ENCODE measurements at places on chromosomes 11 and 22.
A peak's percentile ranks its signal among the peaks of the same experiment; 100 is the strongest.

DNA sequence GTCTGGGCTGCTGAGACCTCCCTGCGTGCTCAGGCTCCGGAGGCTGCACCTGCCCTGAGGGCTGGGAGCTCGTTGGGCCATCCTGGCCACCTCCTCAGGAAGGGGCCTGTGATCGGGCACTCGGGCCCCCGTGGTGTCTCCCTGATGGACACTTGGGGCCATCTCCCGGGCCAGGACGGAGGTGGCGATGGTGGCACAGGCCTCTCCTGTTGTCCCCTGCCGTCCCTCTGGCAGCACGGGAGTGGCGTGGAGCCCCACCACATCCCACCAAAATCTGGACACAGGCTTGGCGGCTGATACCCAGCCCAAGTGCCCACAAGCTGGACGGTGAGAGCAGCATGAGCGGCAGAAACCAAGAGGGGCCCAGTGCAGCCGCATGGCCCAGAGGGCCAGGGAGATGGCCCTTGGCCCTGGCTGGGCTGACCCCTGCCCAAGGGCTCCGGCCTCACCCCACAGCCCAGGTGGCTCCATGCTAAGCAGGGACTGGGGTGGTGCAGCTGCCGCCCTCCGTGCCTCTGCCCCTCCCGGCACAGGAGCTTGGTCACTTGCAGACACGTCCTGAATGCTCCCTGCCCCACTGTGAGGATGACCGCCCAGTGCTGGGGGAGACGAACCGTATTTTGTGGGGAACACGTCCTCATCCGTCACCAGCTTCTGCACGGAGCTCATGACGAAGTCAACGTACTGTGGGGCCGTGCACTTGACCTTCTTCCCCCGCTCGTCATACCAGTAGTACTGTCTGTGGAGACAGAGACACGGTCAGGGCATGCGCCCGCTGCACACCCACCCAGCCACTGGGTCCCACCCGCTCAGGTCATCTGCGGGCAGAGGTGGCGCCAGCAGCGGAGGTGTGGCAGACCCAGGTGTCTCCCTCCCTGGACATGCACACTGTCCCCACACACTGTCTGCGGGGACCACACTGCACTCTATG is 15.6 kb downstream of the MOB2 start:
- DNase-seq = no peak

- DNase-seq = no peak
Observed at GRCh38 chr11:69087133-69087524, 38.4 kb downstream of the TPCN2 start.

GRCh38 chr11:44701276-44701675 is 25.5 kb upstream of the TSPAN18 start:
- DNase-seq = no peak

- DNase-seq = no peak
Observed at GRCh38 chr11:26332572-26332915, 614 bp downstream of the ANO3 start.

DNA sequence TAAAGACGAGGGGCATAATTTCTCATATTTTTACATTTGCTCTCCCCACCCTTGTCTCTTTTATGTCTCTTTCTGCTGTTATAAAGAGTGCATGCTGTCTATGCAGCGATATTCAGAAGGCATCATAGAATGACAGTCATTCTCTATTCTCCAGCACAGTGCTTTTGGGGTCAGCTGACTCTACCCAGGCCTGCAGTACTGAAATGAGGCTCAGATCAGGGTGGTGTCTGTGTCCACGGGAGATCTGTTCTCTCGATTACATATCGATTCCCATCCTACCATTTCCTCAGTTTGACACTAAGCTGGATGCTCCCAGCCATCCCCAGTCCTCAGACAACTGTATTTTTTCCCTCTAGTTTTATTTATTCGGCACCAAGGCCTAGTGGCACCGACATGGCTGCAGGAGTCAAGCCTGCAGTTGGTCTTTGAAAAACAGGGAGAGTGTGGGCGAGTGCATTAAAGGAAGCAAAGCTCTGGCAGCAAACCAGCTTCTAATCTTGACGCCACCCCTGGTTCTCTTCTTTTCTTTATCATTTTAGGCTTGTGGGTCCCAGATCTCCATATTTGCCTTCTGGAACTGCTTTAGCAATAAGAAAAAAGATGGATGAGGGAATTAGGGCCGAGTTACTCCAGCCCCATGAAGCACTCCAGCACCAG is 71.6 kb upstream of the PICALM start:
- no peak for DNase-seq

DNA sequence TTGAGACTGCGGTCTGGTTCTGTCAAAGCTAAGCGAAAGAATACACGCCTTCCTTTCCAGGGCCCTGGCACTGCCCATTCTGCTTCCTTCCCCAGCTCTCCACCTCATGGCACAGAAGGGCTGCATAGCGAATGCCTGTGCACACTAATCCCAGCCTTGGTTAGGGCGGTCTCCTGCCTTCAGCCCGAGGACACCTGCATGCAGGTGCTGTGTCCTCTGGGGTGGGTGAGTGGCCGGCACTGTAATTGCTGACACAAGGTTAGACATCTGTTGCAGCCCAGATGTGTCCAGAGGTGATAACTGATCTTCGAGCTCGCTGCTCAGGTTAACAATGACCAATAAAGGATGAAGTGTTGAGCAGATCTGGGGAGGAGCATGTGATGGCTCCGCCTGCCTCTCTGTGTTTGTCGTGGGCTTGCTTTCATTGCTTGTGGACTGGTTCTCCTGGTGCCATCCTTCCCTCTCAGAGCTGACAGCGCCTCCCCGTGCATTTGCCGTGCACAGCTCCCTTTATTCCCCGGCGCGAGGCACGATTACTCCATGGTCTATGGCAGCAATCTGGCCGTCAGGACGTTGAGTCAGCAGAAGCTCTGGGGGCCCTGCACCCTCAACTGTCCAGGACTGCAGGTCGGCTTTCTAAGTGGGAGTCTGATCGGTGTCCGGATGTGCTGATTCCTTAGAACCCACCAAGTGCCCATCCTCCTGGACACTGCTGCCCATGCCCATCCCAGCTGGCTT is 1088.2 kb downstream of the BRD1 start:
- DNase-seq = no peak

DNA sequence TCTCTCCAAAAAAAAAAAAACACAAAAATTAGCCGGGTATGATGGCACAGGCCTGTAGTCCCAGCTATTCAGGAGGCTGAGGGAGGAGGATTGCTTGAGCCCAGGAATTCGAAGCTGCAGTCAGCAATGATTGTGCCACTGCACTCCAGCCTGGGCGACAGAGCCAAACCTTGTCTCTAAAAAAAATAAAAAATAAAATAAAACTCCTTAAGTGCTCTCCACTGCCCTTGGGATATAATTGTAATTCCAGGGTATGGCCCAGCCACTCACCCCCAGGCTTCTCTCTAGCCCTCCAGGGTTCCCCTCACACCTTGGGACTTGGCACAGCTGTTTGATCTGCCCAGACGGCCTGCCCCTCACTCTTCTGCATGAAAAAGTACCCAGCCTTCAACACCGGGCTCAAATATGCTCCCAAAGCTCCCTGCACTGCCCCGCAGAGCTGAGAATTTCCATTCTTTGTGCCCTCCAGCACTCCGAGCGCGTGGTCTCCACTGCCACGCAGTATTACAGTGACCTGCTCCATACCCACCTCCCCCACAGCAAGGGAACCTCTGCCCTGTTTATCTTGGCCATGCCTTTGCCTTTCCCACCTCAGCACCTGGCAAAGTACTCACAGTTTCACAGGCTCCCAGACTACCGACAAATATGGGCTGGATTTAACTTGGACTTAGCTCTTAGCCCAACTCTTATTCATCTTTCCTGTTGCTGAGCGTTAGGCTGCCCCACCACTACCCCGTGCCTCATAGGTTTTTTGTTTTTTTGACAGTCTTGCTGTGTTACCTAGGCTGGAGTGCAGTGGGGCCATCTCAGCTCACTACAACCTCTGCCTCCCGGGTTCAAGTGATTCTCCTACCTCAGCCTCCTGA is 7.6 kb upstream of the FTH1 start:
- no peak for DNase-seq

GRCh38 chr11:111935317-111936039 is 1.7 kb upstream of the DIXDC1 start:
- DNase-seq = no peak

DNA sequence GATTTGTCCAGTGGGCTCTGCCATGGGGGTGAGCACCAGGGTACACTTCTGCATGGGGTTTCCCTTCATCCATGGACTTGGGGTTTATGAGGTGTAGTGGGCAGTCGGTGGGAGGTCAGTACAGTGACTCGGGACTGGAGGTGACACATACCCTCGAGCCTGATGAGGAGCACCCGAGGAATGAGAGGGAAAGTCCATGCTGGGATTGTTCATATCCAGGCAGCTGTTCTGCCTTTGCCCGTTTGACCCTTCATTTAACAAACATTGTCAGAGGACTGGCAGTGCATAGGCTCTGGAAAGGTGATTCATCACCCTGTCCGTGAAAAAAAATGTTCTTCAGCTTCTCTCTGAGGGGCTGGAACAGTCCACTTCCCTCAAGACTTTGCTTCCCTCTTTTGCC is 2.7 kb downstream of the NAV2 start:
- no peak for DNase-seq

- no peak for DNase-seq
Observed at GRCh38 chr11:134800826-134801225, 388.8 kb upstream of the B3GAT1 start.

DNA sequence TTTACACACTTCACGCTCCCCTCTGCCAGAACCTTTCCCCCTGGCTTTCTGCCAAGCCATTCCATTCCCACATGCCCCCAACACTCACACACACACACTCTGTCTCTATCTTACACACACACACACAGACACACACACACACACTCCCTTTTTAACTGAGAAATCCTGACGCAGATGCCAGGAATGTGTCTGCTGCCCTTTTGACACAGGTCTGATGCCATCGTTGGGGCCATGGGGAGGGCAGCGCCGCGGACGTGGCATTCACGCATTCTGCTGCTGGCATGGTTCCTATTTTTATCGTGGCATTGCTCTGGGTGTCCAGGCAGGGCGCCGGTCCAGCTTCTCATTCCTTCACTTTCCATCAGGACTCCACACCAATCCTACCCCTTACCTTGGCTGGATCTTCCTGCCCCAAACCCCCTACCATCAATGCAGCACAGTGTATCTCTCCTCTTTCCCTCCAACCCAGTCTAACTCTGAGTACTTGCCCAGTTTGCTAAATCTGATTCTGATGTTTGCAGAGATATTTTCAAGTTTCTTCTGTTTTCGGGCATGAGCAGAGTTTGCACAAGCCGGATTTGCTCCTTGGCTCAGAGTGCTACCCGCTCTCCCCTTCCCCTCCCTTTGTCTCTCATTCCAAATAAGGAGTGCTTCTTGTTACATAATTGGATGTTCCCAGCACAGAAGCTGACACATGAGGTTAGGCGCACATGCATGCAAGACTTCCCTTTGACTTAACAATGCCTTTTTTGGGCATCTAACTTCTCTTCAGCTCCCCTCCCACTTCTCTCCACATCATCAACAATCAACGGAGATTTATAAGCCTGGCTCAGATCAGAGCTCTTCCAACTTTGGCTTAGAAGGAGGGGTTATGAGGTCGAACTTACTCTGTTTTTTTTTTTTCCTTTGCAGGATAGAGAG is 18.8 kb downstream of the SNX19 start:
- no peak for DNase-seq

GRCh38 chr22:36470994-36471331 is 10.5 kb downstream of the TXN2 start:
- no peak for DNase-seq

DNA sequence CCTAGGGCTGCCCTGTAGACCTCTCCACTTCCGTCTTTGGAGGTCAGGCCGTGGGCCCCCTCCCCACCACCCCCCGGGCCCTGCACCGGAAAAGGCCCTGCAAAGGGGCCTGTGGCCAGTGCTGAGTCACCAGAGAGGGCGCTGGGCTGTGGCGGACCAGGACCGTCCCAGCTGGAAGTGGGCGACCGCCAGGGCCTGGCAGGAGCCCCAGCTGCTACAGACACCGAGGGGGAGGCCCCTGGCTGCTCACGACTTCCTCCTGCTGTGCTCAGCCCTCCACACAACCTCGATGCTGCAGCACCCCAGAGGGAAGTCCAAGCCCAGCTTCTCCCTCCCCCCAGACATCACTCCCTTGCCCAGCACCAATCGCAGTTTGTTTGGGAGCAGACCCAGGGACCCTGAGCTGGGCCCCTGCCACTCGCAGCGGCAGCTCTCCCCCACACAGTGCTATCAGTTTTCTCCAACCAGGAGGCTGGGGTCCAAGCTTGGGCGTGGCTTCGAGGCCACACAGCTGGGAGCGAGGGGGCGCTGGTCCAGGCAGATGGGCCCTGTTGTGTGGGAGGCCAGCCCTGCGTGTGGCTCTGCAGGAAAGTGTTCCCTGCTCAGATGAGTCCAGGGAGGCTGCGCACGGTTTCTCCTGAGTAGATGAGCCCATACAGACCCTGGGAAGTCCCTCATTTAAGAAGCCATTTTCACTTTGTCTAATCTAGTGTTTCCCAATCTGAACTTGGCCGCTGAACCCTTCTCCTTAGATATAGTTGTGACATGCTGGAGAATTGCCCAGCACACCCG is 5.6 kb upstream of the SH3BP1 start:
- peak; percentile 26 for DNase-seq

DNA sequence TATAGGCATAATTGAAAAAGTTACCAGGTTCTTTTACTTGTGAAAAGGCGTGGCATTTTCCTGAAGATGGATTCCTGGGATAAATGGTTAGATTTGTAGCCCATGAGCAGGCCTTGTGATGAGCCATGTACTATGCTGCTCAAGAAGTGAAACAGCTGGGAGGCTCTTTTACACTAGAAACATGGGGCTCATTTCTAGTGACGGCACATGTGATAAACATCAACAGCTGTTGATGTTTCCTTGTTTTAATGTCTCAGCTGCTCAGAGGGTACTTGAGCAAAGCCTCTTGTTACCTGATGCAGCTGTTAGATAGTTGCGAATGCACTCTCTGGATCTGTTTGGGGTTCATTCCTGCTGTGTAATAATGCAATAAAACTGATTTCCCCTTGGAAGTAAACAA is 396.8 kb downstream of the GUCY1A2 start:
- no peak for DNase-seq

DNA sequence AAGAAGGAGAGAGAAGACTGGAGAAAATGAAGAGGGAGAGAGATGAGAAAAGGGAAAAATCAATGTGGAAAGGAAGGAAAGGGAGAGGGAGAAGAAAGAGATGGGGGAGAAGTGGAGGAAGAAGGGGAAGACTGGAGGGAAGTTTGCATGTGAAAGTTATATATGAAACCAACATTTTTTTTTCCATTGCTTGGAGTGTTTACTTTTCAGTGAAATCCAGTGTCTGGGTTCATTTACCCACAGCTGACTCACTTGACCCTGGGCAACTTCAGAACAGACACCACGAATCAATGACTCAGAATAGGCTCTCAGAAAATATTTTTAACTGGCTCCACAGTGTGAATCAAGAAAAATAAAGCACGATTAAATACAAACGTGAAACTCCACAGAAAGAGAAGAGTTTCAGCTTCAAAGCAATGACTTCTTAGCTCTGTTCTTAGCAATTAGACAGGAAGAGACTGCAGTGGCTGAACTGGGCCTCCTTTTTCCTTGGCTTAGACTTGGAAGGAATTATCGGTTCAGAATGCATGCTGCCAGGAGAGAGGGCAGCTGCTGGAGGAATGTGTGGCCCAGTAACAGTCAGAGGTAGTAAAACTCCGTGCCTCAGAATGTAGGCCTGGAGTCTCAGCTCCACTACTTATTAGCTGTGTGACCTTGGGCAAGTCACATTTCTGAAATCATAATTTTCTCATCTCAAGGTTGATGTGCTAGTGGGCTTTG is 237.5 kb downstream of the MIAT start:
- DNase-seq = no peak
